ENCODE measurements at places on chromosomes 1 and 21.

DNA sequence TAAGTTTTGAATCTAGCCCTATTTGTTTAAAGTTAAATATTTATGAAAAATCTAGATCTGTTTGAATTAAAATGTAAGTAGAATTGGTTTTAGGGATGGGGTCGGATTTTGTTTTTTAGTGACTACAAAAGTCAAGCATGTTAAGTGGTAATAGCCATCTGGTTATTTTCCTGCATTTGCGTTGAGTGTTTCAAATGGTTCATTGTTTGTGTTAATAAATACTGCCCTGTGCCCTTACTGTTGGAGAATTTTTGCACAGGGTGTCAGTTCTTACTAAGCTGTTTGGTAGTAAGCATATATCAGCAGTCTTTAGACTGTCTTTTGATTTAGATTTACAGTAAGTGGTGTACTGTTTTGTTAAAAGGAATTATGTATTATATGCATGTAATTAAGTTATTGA, 46.1 kb upstream of the TARS2 start:
- H3K4me3 ChIP-seq: no peak overlapping the region
- H3K36me3 ChIP-seq: peaks cover 7% of the 10 kb centered on the region
- no peaks in the 10 kb centered on the region for H3K4me1 ChIP-seq
- H3K27me3 ChIP-seq: no peaks in the 10 kb centered on the region
- DNase-seq: no peak

DNA sequence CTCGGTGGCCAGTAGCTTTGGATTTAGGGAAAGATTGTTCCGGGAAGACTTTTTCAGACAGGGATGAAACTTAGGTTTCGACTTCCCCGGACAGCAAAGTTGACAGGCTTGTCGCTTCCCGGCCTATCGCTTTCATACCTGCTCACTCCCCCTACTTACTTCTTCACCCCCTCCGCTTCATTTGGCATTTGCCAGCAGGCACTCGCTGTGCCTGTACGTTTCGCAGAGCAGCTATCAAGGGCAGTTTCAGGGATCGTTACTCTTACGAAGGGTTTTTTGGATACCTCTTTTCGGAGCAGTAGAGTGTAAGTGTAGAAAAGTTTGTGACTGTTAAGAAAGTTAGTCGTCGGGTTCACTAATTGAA, 393 bp downstream of the BLZF1 start:
- DNase-seq: peak; percentile 4
- H3K27ac ChIP-seq: peak overlapping the region; percentile 11
- H3K27me3 ChIP-seq: no peaks in the 10 kb centered on the region
- peak overlapping the region; percentile 93 for H3K4me3 ChIP-seq

DNA sequence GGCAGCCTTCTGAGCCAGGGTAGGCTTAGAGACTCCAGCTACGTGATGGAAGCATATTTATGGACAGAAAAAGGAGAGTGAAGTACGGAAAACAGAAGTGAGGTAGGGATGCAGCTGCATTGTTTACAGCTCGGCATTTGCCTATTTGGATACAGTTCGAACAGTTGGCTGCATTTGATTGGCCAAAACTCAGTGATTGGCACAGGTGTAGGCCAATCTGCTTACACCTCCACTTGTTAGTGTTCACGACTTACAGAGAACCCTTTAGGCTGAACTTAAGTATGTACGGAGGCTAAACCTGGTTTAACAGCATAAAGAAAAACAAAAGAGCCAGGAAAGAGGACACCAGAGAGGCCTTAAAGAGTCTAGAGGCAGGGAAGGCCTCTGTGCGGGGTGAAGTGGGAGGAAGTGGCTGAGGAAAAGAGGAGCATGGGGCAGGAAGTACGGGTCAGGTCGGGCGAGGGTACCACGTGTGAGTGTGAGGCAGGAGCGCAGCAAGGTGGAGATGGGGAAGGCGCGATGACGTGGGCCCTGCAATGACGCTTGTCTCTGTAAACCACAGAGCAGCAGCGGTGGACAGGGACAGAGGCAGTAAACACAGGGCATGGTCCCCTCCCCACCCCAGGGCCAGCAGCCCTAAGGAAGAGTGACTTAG, 32.0 kb downstream of the RSPH1 start:
- H3K36me3 ChIP-seq: no peaks in the 10 kb centered on the region
- H3K27me3 ChIP-seq: no peaks in the 10 kb centered on the region
- no peak overlapping the region for H3K4me3 ChIP-seq
- peak overlapping the region; percentile 59 for H3K27ac ChIP-seq
- peaks cover 80% of the 10 kb centered on the region for H3K4me1 ChIP-seq
- no peak for DNase-seq

DNA sequence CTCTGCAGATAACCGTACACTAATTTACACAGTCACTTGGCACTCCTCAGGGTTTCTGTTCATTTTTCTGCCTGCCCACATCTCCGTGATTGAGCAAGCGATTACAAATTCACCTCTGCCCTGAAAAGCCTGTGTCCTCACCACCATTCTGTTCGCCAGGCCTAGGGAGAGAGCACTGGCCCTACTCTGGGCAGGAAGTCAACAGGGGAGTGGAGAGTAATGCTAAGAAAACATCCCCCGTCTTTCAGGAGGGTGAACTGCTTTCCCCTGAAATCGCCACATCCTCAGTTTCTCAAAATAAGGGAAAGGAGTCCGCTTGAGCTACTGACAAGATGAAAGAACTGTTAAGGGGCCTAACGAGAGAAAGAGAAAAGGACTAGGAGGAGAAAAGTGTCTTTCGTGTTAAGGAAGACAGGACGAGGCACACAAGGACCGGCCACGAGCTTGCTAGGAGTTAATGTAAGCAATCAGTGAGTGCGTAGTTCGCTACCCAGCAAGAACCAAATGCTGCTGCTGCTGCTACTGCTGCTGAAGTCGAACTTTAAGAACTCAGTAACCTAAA, 632 bp downstream of the PEX19 start:
- H3K4me1 ChIP-seq: no peaks in the 10 kb centered on the region
- H3K27ac ChIP-seq: peak overlapping the region; percentile 68
- peaks cover under 1% of the 10 kb centered on the region for H3K36me3 ChIP-seq
- no peaks in the 10 kb centered on the region for H3K27me3 ChIP-seq
- DNase-seq: no peak
- peak overlapping the region; percentile 91 for H3K4me3 ChIP-seq

All from GM12878 (cell line).